ENCODE measurements at places on chromosomes 13 and 19.
A peak's percentile ranks its signal among the peaks of the same experiment; 100 is the strongest.

DNA sequence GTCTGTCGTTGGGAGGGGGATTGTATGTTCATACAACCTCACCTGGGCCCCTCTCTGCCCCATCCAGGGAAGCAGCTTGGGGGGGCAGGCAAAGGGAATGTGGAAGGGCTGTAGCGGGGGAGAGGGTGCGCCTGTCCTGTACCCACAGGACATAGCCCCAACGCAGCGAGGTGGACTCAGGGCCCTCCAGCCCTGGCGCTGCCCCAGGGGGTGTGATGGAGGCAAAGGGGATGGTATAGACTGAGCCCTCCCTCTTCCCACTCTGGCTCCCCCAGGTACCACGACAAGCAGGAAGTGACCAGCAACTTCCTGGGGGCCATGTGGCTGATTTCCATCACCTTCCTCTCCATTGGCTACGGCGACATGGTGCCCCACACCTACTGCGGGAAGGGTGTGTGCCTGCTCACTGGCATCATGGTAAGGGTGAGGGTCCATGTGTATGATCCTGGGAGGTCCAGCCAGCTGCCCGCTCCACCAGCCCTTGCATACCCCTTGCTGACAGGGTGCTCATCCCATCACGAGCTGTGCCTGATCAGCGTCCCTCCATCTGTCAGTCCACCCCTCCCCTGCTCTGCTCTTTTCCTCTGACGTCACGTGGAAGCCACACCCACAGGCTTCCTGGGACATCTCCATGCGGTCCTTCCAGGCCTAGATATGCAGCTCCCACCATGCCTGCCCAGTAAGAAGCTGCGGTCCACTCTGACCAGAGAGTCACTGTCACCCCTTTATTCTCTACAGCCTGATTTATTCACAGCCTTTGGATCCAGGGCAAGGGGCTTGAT lies 18.3 kb downstream of the KCNN1 start:
- no peak for DNase-seq

DNA sequence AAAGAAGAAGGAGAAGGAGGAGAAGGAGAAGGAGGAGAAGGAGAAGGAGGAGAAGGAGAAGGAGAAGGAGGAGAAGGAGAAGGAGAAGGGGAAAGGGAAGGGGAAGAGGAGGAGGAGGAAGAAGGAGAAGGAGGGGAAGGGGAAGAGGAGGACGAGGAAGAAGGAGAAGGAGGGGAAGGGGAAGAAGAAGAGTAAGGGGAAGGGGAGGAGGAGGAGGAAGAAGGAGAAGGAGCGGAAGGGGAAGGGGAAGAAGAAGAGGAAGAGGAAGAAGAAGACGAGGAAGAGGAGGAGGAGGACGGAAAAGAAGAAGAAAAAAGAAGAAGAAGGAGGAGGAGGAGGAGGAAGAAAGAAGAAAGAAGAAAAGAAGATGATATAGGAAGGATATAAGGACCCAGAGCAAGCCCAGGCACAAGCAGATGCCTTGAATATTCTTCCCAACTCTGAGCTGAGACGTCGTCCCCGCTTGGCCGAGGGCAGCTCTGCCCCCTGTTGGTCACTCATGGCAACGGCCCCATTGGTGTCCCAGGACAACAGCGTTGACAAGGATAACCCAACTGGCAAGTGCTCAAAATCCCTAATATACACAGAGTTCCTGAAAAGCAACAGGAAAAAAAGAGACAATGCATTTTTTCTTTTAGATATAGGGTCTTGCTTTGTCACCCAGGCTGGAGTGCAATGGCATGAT lies 30.6 kb upstream of the IGSF23 start:
- no peak for DNase-seq

DNA sequence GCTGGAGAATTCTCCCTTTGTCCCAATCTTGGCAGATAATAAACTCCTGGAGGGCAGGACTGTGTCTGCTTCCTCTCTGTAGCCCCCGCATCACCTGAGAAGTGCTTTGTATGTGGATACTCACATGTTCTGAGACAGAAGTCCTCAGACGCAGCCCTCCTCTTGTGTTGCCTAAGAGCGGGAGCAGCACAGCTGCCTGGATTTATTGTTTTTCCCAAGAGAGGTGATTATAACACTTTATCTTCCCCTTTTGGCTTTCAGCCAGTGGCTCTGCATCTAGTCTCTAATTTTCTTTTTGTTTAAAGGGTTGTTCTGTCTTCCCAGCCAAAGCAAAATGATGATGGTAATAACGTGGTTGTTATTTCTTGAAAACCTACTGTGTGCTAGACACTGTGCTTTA lies 36.1 kb downstream of the OLFM4 start:
- DNase-seq, result no peak

DNA sequence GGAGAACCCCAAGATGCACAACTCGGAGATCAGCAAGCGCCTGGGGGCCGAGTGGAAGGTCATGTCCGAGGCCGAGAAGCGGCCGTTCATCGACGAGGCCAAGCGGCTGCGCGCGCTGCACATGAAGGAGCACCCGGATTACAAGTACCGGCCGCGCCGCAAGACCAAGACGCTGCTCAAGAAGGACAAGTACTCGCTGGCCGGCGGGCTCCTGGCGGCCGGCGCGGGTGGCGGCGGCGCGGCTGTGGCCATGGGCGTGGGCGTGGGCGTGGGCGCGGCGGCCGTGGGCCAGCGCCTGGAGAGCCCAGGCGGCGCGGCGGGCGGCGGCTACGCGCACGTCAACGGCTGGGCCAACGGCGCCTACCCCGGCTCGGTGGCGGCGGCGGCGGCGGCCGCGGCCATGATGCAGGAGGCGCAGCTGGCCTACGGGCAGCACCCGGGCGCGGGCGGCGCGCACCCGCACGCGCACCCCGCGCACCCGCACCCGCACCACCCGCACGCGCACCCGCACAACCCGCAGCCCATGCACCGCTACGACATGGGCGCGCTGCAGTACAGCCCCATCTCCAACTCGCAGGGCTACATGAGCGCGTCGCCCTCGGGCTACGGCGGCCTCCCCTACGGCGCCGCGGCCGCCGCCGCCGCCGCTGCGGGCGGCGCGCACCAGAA lies 1.1 kb downstream of the SOX1 start:
- DNase-seq, result no peak

DNA sequence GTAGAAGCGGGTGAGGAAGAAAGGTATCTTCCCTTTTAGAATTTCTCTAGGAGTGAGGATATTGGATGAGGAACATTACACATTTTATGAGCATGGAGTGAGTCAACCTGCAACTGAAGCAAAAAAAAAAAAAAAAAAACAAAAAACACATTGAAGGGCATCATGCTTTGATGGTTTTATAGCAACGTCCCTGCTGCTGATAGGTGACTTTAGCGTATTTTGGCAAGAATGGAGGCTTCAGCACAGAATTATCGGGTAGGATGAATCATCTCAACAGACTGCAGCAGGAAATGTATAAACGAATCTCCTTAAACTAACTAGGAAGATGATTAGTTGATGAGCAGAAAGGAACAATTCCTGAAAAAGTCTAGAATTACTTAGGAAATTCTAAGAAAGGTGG lies 1359.6 kb upstream of the ATXN8OS start:
- DNase-seq, result no peak

- no peak for DNase-seq
Measured at GRCh38 chr19:13149628-13150186, 468 bp downstream of the STX10 start.

DNA sequence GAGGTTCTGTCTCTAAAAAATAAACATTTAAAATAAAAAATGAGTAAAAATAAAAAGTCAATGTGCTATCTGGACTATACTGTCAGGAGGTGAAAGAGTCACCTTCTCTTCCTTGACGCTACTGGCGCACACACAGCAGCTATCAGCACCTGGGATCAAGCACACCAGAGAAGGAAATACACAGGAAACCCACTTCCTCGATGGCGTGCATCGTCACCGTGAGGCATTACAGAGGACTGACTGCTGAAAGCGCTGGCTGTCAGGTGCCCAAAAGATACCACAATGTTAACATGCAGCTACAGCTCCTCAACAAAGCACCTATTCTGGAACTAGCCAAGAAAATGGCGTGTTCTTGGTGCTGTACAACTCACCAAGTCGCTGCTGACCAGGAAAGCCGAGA lies 6.1 kb downstream of the SLC35E1 start:
- DNase-seq, result no peak

- no peak for DNase-seq
Measured at GRCh38 chr19:56126983-56127780, 6.1 kb upstream of the ZNF787 start.

DNA sequence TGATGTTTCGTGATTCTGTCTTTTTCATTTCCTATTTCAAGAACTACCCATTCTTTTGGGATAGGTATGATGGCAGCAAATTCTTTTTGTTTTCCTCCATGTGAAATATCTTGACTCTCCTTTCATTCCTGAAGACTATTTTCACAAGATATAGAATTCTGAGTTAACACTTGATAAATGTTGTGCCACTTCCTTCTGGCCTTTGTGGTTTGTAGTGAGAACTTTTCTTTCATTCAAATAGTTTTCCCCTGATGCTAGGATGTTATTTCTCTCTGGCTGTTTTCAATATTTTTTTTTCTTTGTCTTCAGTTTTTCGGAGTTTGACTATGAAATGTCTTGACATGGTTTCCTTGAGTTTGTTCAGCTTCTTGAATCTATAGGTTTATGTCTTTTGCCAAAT lies 8.3 kb upstream of the TUBGCP3 start:
- DNase-seq, result no peak

DNA sequence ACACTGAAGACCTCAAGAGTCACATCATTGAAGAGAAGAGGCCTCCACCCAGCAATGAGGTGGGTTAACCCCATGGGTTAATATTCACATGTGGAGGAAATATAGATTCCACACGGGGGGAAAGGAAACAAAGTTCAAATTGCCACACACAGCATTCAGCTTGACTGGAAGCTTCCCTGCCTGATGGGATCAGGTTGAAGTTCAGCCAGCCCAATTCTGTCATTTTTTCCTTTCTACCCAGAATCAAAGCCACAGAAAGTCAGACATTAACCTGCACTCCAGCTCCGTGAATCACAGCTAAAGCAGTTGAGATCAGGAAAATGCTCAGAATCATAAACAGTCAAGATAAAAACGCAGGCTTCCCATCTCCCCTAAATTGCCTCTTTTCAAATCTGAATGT lies 208.7 kb upstream of the OBI1 start:
- DNase-seq, result no peak

DNA sequence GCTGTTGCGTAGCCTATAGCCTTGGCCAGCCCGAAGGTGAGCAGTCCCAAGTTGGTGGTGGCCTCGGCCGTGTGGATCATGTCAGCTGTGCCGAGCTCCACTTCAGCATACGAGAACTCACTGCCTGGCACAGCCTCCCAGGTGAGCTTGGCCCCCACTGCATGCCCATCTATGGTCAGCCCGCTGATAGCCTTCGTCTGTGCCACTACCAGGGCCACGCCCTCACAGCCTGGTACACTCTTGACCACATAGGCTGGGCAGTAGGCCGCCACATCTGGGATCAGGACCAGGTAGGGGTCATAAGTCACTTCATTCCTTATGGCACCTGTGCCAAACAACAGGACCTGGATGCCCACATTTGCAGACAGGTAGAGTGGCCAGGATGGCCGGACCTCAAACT lies 7.4 kb downstream of the FCGBP start:
- no peak for DNase-seq

DNA sequence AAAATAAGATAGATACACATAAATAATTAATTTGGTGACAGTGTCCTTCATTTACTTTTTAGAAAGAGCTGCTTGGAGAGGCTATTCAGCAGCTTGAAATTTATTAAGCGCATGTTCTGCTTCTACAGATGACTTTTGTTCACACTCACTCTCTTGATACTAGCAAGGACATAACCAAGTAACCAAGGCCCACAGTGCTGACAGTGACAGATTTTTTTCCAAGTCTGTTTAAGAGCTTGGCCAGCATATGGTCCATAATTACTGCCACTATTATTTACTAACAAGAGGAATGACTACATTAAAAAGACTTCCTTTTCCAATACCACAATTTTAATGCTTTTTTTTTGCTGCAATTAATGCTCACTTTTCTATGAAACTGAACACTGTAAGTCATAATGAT lies 673.7 kb upstream of the MIR17HG start:
- no peak for DNase-seq

GRCh38 chr13:35954207-35954560 lies 177.0 kb downstream of the DCLK1 start:
- DNase-seq, result peak; percentile 63
